ENCODE measurements at places on chromosomes 12 and 14.

DNA sequence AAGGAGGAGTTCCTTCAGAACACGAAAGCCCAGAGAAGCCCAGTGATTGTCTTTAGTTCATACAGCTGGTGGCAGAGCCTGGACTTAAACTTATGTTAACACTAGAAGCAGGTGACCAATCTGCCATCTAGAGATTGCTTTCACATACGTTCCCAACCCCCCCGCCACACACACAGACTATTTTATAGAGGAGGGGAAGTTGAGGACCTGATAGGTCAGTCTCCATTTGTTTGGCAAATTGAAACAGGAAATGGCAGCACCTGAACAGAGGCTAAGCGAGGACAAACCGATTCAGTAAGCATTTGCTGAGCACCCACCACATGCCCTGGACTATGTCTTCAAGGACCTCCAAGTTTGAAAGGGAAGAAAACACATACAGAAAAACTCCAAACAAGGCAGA is 4.8 kb upstream of the PLEKHD1 start:
- no peak for DNase-seq

- no peak for DNase-seq
Measured at GRCh38 chr12:132259364-132259871, 70.0 kb downstream of the GALNT9 start.

DNA sequence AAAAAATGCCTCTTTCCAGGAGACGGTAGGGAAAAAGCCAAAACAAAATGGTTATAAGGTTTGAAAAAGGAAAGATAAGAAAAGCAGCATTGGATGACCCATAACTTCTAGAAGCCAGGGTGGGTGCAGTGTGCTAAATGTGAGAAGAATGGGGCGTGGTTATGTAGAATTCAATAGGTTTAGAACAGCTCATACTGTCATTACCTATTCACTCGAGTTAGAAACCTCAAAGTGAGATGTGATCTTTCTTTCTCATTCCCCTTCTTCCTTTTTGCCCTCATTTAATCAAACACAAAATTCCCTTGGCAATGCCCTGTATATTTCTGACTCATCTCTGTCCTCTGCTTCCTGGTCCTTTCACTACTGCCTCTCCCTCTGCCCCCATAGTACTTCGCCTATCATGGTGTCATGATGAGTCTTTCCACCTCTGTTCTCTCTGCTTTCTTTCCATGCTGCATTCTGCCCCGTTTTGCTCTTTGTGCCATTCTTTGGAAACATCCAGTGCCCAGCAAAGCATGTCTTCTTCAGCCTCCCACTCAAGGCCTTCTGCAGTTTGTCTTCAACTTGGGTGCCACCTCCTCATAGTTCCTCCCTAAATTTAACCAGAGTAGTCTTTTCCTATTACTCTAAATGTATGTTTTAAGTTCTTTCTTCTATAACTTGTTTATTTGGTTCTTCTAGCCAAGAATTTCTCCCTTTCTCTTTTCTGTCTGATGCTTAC is 496.3 kb downstream of the NRXN3 start:
- no peak for DNase-seq

- peak; percentile 22 for DNase-seq
Measured at GRCh38 chr12:6189028-6189427, 11.2 kb upstream of the CD9 start.

DNA sequence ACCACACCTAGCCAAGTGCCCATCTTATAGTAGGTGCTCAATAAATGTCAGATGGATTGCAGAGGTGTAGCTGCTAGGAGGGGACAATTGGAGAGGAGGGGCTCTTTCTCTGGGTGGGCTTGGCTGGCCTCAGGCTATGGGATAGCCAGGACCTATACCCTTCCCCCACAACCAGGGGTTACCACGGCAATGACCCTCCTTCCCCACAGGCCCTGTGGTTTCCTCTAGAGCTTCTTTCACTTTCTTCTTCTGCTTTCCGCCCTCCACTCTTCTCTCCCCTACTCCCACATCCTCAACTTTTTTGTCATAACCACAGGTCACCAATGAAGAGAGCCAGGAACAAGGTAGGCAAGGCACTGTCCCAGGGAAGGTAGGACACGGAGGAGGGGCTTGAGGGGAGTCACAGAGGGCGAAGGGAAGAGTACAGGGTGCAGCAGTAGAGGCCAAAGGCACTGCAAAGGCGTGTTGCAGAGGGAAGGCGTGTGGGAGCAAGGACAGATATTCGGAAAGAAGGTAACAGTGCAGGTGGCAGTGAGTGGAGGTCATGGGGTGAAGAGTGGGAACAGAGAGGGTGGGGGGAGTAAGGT is 1.9 kb upstream of the ITGB7 start:
- peak; percentile 71 for DNase-seq

GRCh38 chr12:115023279-115024265 is 339.6 kb upstream of the TBX3 start:
- no peak for DNase-seq

DNA sequence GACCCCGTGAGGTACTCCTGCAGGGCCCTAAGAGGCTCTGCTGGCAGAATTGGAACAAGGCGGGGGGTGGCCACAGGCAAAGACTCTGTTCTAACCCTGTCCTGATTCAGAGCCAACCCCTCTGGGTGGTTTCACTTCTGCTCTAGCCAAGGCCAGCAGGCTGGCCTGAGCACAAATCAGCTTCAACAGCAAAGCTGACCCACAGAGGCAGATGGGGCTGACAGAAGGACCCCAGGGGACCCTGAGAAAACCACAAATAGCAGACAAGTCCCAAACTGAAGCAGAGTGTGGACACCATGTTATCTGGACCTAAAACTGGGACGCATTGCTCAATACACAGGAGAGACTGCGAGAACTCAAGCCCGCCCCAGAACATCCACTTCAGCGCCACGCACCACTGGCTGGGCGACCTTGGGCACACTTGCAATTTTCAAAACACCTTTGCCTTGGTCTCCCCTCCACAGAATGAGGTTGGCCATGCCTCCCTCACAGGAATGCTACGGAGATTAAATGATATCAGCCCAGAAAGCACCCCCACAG is 76.4 kb upstream of the DICER1 start:
- peak; percentile 24 for DNase-seq

DNA sequence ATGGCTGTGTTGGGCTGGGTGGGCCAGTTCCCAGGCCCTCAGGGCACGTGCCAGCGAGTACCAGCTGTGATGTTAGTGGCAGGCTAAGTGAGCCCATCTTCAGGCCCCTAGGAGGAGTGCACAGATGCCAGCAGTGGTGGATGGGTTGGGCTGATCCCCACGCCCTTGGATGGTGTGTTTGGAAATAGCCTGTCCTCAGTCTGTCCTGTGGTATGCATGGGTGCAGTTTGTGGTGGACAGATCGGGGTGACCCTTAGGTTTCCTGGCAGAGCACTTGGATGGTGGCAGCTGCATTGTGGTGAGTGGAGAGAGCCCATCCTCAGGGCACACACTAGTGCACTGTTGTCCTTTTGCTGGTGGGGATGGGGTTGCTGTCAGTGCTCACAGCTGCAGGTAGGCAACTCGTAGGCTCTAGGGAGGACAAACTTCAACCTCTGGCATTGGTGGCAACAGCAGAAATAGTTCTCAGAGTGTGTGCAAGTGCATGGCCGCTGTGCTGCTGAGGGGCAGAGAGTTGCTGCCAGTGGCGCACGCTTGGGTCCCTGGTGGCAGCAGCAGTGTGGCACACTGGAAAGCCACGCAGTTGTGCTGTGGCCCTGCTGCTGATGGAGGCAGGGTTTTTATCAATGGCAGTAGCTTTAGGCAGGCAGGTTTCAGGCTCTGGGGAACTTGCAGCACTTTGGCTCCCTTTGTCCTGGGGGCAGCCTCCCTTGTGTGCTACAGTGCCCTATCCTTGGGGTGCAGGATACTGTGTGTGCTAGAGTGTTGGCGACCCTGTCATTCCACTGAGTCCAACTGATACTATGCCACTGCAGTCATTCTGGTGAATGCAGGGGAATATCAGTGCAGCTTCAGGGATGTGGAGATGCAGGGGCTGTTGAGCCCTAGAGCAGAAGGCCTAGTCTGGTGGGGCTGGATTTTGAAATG is 65.5 kb downstream of the FBXO33 start:
- no peak for DNase-seq

DNA sequence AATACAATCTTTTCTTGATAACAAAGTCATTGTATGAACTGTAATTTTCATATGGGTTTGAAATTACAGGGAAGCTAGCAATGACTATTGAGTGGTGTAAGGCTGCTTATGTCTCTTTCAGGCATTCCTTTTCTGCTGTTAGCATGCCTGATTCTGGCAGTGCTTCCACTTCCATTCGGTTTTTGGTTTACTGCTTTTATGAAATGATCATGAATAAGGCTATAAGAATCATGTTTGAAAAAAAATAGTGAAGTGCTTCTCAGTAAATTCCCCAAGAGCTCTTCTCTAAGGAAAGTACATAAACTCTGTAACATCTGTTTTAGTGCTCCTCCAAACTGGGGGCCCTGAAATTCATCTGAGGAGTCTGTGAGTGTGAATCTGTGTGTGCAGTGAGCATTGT is 434.0 kb upstream of the RGS6 start:
- DNase-seq = no peak

- peak; percentile 13 for DNase-seq
Measured at GRCh38 chr14:78022059-78022458, 148.1 kb upstream of the NRXN3 start.

DNA sequence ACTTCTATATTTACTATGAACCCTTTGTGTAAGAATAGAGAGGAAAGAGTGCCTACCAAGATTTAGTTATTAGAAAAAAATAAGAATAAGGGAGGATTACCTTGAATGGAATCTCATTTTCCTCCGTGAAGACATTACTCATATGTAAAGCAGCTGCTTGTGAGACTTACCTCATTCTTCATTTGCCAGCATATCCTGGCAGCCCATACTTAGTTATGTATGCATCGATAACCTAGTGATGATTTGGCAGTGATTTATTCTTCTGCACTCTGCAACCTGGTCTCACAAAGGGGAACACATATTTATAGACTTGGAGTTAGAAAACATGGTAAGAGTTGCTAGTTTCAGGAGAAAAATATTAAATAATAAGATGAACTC is 56.8 kb downstream of the LRFN5 start:
- no peak for DNase-seq

DNA sequence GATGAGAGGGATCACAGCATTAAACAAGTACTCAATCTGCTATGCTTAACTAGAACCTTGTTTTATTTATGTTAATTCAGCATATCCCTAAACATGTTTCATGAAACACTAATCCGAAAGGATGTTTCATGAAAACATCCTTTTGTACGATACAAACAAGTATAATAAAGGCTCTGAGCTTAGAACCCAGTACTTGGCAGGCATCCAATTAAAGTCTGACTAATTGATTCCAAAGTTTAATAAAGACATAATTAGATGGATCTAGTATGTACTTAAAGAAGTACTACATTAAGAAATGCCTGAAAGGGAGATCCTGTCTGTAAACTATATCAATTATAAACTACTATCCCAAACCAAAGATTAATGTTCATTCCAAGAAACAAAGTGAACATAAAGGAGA is 51.8 kb downstream of the SCAF11 start:
- no peak for DNase-seq

DNA sequence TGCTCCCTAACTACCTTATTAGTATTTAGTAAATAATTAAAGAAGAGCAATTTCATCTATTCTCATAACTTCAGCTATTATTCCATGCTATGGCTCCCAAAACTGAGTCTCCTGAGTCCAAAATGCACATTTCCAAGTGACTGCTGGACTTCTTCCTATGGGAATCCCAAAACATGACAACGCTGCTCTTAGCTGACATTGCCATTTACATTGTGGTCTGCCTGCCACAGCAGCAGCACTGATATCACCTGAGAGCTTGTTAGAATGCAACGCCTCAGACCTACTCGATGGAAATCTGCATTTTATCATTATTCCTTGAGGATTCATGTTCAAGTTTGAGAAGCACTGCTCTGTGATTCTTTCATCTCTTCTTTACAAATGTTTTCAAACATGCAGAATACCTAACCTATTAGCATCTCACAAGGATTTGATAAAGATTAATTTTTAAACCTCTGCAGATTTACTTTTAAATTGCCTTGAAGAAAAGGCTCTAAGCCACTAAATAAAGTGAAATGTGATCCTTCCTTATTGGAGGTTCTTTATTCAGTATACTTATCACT is 77.7 kb downstream of the SEC23A start:
- no peak for DNase-seq

DNA sequence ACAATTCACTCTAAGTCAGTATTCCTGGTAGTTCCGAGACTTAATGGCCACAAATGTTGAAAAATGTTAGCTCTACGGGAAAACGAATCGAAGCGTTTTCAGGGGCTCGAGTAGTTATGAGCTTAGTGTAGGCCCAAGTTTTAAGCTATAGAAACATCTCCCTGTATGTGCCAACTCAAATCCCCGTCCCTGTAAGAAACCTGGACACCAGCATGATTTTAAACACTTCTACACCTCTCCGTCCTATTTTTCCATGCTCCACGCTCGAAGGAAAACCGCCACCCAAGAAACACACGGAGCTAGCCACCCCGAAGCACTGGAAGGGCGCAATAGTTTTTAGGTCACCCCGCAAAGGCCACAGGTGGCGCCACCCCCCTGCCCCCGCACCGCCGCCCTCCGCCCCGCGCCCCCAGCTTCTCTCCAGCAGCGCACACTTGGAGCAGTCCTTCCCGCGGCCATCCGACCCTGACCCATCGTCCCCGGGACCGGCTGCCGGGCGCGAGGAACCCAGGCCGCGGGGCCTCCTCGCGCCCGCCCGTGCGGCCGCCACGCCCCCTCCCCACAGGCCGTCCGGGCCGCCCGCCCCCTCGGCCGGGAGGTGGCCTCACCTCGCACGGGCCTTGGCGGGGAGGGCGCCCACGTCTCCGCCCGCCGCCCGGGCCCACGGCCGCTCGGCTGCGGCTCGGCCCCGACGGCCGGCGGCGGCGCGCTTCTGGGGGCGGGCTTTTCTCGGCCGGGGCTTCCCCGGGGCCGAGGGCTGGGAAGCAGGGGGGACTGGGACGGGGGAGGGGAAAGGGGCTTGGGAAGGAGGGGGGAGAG is 522 bp downstream of the R3HDM2 start:
- peak; percentile 87 for DNase-seq

DNA sequence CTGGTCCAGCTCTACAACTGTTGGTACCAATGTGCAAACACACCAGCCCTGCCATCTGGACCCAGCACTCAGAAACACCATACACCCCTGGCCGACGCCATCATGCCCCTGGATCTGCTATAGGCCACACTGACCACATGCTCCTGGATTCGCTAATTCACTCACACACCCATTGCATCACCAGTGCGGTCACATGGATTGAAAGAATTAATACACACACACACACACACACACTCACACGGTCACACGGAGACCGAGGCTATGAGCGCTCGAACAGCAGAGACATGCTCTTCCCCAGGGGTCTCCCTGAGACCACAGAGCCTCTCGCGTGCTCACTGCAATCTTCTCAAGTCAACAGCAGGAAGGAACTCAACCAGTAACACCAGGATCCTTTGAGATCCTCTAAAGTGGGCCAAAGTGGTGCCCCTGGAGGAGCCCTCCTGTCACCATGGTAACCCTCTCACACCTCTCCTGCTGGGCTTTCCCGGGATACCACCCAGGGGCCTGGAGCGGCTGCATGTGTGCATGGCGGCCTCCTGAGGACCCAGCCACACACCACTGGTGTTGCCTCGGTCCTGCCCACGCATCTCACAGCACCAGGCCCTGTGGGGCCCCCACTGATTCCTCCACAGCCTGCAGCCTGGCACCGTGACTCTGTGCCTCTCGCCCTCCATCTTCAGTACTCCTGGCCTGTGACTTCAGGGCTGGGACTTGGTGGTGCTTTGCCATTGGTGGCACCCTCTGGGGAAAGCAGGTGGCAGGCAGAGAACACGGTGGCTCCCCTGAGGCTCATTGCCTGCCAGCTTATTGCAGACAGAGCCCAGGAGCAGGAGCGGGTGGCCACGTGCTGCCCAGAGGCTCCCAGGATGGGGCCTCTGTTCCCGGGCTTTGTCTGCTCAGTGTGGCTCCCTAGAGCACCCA is 15.1 kb downstream of the LRTM2 start:
- no peak for DNase-seq

All from B cell (primary cell).